Right cardiac atrium (tissue), 5 donors: ENCODE measurements at places on chromosomes 16 and 17. TPM values are rescaled to one million over a fixed set of nuclear protein-coding genes. Genes with fewer than 3 reads are reported as not detected.

C16orf95 gene
- total RNA-seq: 3.4 TPM

SLC16A11 gene
- total RNA-seq: 5.3 TPM

CACNG5 gene
- not detected for total RNA-seq

ATP1B2 gene
- total RNA-seq: 3.1 TPM

QPRT gene
- total RNA-seq: 40.8 TPM

ZG16B gene
- 0.35 TPM for total RNA-seq

CHST6 gene
- 3.1 TPM for total RNA-seq
